ENCODE measurements at places on chromosomes 2 and 18.

GRCh38 chr2:7226501-7226900 is 309.3 kb downstream of the RNF144A start:
- DNase-seq = no peak

- no peak for DNase-seq
Measured at GRCh38 chr2:25749676-25750075, 76.3 kb upstream of the DTNB start.

- peak; percentile 90 for DNase-seq
Measured at GRCh38 chr18:58268849-58269248, 224.8 kb downstream of the NEDD4L start.

- no peak for DNase-seq
Measured at GRCh38 chr2:135490376-135490775, 40.6 kb downstream of the ZRANB3 start.

DNA sequence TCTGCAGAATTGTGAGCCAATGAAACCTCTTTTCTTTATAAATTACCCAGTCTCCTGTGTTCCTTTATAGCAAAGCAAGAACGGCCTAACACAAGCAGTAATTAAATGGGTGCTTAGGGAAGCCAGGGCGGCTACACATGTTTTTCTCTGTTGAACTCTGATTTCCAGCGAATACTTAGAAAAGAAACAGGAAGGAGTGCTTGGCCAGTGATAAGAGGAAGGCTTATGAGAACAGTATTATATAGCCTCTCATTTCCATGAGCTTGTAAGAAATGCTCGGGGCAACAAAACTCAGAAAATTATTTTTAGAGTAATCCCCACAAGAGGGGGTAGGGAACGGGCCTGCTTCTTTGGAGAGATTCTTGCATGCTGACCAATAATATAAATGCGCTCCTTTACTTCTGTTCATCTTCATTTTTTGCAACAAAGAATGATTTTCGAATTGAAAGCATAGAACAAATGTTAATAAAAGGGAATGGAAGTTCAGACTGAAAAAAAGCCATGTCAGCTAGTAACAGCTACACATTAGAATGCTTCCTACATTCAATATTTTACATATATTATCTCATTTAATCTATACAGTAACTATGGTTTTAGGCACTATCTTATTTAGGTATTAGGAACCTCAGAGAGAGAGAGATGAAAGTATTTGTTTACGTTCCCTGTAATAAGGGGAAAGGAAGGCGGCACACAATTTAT is 49.7 kb upstream of the CCDC85A start:
- no peak for DNase-seq

GRCh38 chr2:120778244-120778643 is 42.6 kb downstream of the GLI2 start:
- DNase-seq = peak; percentile 68

Data from ELR (cell line).